ENCODE measurements at places on chromosomes 13 and 19.

DNA sequence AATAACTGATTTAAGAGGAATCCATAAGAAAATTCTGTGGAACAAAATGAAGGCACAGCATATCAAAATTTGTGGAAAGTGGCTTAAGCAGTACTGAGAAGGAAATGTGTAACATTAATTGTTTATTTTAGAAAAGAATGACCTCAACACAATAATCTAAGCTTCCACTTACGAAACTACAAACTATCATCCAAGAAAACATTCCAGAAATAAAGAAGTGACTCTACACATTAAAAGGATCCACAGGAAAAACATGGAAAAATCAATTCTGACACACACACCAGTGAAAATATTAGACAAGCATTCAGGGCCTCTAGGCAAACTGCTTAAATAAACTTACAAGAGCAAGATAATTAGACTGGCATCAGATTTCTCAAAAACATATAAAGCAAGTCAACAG is 14.0 kb downstream of the EXOSC8 start:
- no peak for DNase-seq
- no peaks in the 10 kb centered on the region for H3K27me3 ChIP-seq
- no peak overlapping the region for H3K4me3 ChIP-seq
- H3K27ac ChIP-seq: no peak overlapping the region

DNA sequence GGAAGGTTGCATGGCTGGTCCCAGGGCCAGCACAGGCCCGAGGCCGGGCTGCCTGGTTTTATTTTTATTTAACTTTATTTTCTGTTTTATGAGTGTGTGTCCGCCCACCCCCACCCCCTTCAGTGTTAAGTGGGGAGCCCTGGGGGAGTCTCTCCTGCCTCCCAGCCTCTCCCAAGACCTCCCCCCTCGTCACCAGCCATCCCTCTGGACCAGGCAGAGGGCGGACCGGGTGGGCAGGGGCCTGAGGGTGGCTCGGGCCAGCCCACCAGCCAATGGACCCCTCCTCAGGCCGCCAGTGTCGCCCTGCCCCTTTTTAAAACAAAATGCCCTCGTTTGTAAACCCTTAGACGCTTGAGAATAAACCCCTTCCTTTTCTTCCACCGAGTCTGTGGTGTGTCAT is 531 bp upstream of the TGFBR3L start:
- H3K4me3 ChIP-seq: no peak overlapping the region
- H3K36me3 ChIP-seq: peaks cover 25% of the 10 kb centered on the region
- no peak for DNase-seq
- no peaks in the 10 kb centered on the region for H3K27me3 ChIP-seq

DNA sequence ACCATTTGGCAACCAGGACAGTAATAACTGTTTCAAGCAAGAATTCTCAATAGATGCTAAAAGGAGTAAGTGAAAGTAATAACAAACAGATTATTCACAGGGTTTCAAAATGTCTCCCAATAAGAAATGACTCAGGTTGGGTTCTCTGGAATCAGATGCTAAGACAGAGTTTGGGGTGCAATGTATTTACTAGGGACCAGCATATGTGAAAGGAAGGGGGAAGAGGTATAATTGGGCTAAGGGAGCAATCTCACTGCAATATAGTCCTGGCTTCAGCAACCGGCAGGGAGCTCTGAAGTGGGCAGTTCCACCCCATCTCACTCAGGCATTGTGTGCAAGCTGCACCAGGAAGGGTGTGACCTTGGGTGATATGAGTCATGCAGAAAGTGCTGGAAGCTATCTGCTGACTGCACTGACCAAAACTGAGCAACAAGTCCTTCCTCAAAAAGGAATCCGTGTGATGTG is 23.4 kb downstream of the ZDHHC20 start:
- H3K27me3 ChIP-seq: no peaks in the 10 kb centered on the region
- DNase-seq: peak; percentile 45
- H3K4me3 ChIP-seq: no peak overlapping the region
- H3K27ac ChIP-seq: peak overlapping the region; percentile 41
- H3K36me3 ChIP-seq: no peaks in the 10 kb centered on the region

DNA sequence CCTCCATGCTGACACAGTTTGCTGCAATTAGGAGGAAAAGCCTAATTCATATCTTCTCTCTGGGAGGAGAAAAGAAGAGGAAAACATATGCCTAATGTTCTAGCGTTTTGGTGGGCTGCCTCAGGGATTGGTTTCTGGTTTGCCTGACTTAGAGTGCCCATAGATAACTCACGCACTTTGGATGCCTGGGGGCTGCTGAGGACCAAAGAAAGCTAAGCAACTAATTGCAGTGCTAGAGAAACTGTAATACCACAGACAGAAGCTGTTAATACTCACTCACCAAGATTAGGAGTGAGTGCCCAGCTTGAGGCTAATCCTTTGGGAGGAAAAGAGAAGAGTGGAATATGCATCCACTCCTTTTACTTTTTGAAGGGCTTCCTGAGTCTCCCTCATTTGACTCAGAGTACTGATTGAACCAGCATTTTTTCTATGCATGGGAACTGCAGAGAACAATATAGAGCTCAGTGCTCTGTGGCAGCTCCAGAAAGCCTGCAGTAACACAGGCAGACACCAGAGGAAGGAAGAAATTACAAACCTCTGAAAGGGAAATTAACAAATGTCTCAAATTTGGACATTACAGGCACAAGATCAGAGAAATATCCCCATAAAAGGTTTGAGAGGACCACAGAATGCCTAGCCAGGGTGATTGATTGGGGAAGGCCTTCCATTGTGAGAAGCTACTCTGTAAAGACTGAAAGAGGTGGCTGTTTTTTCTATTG is 666.4 kb downstream of the OLFM4 start:
- DNase-seq: no peak
- H3K27ac ChIP-seq: no peak overlapping the region
- H3K27me3 ChIP-seq: no peaks in the 10 kb centered on the region
- H3K4me3 ChIP-seq: no peak overlapping the region
- no peaks in the 10 kb centered on the region for H3K36me3 ChIP-seq

DNA sequence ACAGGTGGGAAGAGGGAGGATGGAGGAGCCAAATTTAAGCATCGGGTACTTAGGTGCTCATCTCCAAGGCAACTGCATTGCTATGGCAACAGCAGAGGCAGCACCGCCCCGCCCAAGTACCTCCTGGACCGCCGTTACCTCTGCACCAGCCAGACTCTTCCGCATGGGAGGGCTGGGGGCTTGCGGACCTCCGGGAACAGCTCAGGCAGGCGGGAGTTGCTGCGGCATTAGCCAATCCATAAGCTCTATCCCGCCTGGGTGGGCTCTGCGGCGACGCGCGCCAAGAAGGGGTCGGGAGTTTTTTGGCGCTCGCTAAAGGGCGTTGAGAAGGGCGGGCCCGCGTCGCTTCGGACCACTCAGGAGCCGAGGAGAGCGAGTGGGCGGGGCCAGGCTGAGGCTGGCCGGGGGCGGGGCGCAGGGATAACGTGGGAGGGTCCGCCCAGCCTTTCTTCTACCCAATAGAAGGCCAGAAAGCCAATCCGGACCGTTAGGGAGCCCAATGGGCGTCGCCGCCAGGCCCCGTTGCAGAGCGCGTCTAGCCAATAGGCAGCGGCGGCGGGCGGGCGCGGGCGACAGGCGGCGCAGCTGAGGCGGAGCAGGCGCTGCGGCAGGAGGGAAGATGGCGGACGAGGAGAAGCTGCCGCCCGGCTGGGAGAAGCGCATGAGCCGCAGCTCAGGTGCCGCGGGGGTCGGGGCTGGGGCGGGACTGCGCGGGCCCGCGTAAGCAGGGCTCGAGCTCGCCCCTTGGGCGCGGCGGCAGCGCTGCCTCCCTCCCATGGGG is at the start of gene PIN1:
PIN1 (plus strand) TSS at position 593 of the 781 bp plus-strand sequence; CDS start at position 620, 27 bp downstream.
- H3K4me1 ChIP-seq: peaks cover 12% of the 10 kb centered on the region
- no peaks in the 10 kb centered on the region for H3K27me3 ChIP-seq
- H3K36me3 ChIP-seq: no peaks in the 10 kb centered on the region
- peak; percentile 100 for DNase-seq
- H3K27ac ChIP-seq: peak within 1 kb of the TSS; percentile 86

DNA sequence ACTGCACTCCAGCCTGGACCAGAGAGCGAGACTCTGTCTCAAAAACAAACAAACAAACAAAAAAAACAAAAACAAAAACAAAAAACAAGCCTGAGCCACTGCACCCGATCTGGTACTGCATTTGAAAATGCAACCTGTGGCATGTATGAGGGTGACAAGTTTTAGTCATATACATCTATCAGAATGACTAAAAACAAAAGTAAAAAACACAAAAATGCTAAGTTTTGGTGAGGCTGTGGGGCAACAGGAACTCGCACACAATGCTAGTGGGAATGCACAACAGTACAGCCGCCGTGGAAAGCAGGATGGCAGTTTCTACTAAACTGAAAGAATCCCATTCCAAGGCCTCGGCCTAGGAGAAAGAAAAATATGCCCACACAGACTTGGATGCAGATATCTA is 7.8 kb downstream of the EBPL start:
- H3K36me3 ChIP-seq: peaks cover 2% of the 10 kb centered on the region
- H3K4me1 ChIP-seq: no peaks in the 10 kb centered on the region
- no peak for DNase-seq
- H3K27ac ChIP-seq: no peak overlapping the region
- H3K4me3 ChIP-seq: no peak overlapping the region

DNA sequence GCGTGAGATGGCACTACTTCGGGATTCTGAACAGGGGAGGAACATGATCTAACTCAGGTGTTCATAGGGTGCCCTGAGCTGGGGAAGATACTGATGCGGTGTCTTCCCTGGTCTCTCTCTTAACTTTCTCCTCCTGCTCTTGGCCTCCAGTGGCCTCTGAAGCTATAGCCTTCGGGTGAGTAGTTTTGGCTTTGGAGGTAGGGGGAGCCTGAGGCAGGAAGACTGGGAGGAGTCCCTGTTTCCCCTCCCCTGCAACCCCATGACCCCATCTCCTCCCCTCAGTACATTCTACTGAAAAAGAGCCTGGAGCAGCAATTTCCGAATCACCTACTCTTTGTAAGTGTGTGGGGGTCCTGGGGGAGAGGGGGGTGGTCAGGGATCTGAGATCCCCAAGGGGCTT is 3.5 kb downstream of the SELENOV start:
- H3K4me3 ChIP-seq: no peak overlapping the region
- H3K27me3 ChIP-seq: peaks cover 21% of the 10 kb centered on the region
- no peak for DNase-seq
- peaks cover 15% of the 10 kb centered on the region for H3K4me1 ChIP-seq

DNA sequence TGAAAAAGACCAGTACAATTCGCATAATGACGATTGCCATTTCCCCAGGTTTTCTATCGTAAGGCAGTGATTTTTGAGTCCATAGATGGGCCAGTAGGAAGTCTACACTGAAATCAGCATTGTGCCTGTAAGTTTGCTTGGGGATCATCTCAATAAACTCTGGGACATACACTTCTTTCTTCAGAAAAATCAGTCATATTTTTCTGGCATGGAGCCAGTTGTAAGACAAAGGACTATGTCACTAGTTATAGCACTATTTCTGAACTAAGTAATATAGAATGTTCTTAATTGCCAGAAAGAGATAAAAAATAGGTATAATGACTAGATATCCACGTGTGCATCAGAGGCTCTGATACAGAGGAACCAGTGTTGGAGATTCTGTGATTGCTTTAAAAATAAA is 243.5 kb downstream of the LMO7 start:
- no peak for DNase-seq
- H3K4me1 ChIP-seq: no peaks in the 10 kb centered on the region
- no peak overlapping the region for H3K4me3 ChIP-seq
- no peaks in the 10 kb centered on the region for H3K27me3 ChIP-seq
- no peaks in the 10 kb centered on the region for H3K36me3 ChIP-seq

DNA sequence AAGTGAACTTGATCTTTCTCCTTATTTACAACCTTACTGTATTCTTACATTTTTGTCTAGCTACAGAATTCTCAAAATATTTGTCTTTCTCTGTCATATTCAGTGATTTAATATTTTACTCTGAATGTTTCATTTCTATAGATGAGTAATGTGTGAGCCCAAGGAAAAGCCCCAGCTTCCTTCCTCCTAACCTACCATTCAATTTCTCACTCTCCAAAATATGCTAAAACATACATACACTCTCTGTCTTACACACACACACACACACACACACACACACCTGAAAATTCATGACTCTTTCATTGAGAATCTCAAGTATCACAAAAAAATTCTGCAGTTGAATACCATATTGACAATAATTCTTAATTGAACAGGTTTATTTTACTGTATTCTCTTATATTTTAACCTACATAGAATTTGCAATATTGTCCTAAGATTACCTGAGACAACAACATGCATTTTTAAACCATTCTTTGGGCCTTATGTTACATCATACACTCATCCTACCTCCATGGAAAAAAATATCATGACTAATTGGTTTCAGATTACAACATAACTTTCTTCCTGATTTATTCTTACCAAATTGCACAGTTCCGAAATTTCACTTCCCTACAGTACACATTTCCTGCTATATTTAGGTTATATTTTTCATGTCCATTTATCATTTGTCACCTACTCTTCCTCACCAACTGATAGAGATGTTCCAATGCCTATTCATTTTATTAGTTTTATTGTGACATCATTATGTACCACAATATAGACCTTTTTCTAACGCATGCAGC is 1965.6 kb upstream of the PCDH20 start:
- no peak overlapping the region for H3K27ac ChIP-seq
- no peaks in the 10 kb centered on the region for H3K27me3 ChIP-seq
- no peak for DNase-seq
- no peaks in the 10 kb centered on the region for H3K36me3 ChIP-seq

- H3K27me3 ChIP-seq: no peaks in the 10 kb centered on the region
- DNase-seq: peak; percentile 66
- H3K4me3 ChIP-seq: no peak overlapping the region
Observed at GRCh38 chr19:4267101-4267900, 11.8 kb upstream of the SHD start.

DNA sequence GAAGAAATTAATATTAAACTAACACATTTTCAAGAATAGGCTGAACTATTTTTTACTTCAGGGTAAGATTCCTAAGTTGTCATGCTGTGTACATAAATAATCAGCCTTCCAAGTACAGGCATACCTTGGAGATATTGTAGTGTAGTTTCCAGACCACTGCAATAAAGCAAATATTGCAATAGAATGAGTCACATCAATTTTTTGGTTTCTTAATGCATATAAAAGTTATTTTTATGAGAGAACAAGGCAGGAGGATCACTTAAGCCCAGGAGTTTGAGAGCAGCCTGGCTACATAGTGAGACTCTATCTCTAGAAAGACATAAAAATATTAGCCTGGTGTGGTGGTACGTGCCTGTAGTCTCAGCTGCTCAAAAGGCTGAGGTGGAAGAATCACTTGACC is 511.5 kb downstream of the UQCRFS1 start:
- no peak for DNase-seq
- no peaks in the 10 kb centered on the region for H3K4me1 ChIP-seq
- no peak overlapping the region for H3K4me3 ChIP-seq
- H3K27ac ChIP-seq: no peak overlapping the region
- no peaks in the 10 kb centered on the region for H3K36me3 ChIP-seq
- H3K27me3 ChIP-seq: no peaks in the 10 kb centered on the region

Measured in body of pancreas (tissue), 4 donors.